ENCODE measurements at places on chromosomes 4 and X.

- DNase-seq, result no peak
Measured at GRCh38 chr4:17557880-17558279, 19.1 kb upstream of the LAP3 start.

DNA sequence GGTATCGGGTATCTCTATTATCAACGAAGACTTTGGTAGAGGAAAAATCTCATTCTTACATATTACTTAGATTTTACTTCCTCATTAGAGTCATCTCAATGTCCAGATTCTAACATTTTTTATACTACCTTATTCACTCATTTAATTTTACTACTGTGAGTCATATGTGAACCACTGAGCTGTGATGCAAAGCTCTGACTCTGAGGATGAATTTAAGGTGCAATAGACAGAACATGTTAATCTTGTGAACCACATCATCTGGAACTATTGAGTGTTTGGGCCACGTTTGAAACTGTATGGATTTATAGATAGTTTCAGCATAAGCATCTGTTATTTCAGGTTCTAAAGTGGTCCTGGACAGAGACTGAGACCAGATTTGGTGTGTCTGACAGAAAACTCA, 78.4 kb downstream of the PWWP3B start:
- no peak for DNase-seq

GRCh38 chrX:133610056-133610455, 194.8 kb upstream of the GPC4 start:
- DNase-seq, result no peak

GRCh38 chr4:141153751-141154510, 20.7 kb upstream of the RNF150 start:
- no peak for DNase-seq

GRCh38 chr4:105666693-105667092, 41.8 kb downstream of the INTS12 start:
- DNase-seq, result no peak

- no peak for DNase-seq
Measured at GRCh38 chr4:73438582-73439215, 2.7 kb downstream of the AFP start.

DNA sequence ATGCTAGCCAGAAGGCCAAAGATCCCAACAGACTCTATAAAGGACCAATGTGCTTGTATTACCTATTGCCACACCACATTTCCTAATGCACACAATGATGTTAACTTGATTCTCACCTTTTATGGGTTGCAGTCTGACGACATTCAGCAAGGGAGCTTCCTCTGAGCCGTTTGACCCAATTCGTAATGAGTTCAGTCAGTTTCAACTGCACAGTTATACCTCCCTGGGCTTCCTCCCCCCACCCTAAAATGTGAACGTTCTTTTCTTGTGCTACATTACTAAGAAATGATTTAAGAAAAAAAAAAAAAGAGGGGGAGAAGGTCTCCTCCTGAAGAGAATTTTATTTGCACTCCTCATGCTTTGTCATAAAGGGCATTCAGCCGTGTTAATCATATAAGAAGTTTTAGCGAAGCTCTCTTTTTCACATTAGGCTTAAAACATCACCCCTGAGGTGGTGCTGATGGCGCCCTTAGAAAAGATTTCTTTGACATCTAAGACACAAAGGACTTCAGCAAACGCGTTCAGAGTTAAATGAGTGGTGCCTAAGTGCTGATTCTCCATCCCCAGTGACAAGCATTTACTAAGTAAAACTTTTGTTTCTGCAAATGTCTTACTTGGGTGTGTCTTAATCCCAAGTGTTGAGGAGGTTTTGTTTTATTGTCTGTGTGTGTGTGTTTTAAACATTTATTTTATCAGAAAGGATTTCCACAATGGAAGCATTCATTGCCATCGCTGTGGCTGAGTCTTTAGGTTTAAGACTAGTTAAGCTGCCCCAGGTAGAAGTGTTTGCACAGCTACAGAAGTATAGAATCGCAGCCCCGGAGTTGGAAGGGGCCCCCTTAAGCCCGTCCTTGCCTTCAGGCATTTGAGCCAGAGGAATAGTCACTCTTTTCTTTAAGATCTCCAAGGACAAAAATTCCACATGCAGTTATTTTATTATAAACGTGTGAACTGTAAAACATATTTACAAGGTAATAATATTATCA, 15.2 kb upstream of the GPC3 start:
- DNase-seq, result no peak

- DNase-seq, result no peak
Measured at GRCh38 chr4:166886718-166887117, 347.6 kb downstream of the SPOCK3 start.

GRCh38 chr4:168082379-168082778, 10.0 kb upstream of the ANXA10 start:
- no peak for DNase-seq

DNA sequence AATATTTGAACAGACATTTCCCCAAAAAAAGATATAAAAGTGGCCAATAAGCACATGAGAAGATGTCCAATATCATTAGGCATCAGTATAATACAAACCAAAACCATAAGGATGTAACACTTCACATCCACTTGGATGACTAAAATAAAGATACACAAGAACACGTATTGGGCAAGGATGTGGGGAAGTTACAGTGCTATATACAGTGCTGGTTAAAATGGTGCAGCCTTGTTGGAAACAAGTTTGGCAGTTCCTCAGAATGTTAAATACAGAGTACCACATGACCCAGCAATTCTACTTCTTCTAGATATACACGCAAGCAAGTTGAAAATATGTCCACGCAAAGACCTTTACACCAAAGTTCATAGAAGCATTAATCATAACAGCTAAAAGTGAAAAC, 58.9 kb downstream of the HAUS3 start:
- DNase-seq, result no peak

DNA sequence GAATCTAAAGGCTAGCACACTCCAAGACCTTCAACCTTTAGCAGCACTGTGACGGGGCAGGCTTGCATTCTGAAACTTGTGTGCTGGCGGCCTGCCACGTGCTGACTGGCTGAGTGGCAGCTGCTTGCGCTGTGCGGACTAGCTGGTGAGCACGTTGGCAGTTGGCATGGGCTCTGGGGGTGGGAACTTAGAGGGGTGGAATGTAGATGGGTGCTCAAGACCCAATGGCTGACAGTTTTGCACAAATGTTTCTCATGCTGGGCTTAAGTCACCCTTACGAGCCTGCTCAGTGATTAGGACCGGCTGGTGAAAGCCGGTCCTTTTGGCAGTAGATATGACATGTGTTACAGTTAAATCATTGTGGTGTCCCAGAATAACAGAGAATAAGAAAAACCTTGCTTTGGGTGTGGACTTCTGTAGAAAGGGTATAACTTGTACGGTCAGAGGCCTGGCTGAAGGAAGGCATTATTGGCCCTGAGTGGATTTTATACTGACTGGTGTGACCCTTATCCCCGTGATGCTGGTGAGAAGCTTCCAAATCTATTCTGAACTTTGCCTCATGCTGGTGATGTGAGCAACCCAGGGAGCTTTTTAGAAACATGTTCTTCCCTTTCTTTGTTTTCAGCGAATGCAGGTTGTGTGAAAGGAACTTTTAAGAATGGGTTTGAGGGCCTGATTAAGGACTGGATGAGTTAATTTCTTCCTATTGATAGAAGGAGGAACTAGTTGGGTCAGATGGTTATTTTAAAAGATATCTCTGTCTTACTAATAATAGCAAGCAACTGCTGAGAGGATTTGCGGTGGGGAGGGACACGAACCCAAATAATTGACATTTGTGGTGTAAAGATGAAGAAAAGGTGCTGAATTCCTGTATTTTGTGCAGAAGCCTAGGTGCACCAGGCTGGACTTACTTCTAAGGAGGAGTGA, 107.4 kb upstream of the SLC4A4 start:
- DNase-seq, result no peak

GRCh38 chr4:4880492-4880891, 21.0 kb downstream of the MSX1 start:
- no peak for DNase-seq

GRCh38 chr4:81807386-81807785, 335.7 kb upstream of the RASGEF1B start:
- DNase-seq, result no peak

- no peak for DNase-seq
Measured at GRCh38 chr4:26874110-26874509, 13.5 kb downstream of the STIM2 start.

DNA sequence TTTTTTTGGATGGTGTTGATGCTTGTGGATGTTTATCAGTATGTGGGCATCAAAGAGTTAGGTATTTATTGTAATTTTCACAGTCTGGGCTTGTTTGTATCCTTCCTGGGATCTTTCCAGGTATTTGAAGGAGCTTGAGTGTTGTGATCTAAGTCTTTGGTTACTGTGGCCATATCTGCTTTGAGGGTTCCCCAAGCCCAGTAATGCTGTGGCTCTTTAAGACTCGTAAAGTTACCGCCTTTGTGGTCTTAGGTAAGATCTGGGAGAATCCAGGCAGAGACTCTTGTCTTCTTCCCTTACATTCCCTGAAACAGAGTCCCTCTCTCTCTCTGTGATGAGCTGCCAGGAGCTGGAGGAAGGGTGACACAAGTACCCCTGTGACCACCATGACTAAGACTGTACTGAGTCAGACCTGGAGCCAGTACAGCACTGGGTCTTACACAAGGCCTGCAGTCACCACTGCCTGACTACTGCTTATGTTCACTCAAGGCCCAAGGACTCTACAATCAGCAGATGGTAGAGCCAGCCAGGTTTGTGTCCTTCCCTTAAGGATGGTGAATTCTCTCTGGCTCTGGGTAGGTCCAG, 62.2 kb downstream of the FMR1NB start:
- no peak for DNase-seq

Data from NCI-H2029 (cell line).